NCI-H1092 treated with DMSO at 0.1 percent for 48 hours (cell line): ENCODE measurements at places on chromosomes 7 and 10.

GRCh38 chr10:24639124-24639523, 84.6 kb downstream of the ARHGAP21 start:
- DNase-seq, result no peak

DNA sequence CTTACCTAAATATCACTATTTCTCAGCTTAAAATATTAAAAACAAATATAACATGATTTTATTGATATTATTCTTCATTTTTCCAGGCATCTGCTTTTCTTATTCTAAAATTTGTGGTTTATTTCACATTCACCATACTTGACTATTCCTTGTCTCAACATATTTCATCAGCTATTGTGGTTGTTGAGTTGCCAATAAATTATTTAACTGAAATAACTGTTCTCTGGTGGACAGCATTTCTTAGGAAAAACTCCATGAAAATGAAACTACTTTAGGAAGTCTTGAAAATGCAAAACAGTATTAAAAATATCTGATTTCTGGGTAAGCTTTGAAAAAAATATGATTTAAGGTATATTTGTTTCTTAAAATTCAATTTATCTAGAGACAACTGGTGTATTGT, 122.9 kb upstream of the SEMA3A start:
- no peak for DNase-seq

DNA sequence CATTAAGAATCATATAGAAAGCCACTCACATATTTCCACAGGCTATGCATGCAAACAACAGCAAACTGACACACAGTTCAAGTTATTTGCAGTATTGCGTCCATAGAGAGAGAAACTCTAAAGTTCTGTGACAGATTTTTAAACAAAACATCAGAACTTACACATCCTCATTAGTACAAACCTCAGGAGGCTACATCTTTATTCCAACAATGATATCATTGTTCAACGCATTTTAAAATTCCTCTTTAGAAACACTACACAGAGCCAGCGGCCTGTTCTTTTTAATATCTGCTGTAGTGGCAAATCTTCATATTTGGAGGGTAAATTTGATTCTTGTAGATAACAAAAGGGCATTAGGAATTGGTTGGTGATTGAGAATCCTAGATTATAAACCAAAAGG, 55.9 kb upstream of the NFE2L3 start:
- no peak for DNase-seq

GRCh38 chr7:44395067-44395466, 69.7 kb upstream of the CAMK2B start:
- peak; percentile 97 for DNase-seq

GRCh38 chr7:23074443-23075261, 30.9 kb upstream of the KLHL7 start:
- peak; percentile 66 for DNase-seq

DNA sequence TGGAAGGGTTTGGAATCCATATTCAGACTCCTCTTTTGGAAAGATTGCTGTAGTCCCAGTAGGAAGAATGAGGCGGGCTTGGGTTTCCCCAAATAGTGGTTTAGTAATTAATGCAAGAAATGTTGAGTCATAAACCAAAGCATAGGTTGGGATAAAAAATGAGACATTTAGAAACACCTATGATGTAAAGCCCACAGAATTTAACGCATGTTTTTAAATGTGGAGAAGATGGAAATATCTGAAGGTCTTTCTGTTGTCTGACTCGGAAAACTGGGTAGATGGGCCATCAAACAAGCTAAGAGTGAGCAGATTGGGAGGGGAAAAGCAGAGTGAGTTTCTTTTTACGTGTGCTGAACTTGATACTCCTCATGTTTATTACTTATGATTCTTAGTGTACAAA, 62.2 kb downstream of the LANCL2 start:
- DNase-seq, result no peak

GRCh38 chr10:72466018-72466417, 111.3 kb upstream of the DNAJB12 start:
- DNase-seq, result no peak

DNA sequence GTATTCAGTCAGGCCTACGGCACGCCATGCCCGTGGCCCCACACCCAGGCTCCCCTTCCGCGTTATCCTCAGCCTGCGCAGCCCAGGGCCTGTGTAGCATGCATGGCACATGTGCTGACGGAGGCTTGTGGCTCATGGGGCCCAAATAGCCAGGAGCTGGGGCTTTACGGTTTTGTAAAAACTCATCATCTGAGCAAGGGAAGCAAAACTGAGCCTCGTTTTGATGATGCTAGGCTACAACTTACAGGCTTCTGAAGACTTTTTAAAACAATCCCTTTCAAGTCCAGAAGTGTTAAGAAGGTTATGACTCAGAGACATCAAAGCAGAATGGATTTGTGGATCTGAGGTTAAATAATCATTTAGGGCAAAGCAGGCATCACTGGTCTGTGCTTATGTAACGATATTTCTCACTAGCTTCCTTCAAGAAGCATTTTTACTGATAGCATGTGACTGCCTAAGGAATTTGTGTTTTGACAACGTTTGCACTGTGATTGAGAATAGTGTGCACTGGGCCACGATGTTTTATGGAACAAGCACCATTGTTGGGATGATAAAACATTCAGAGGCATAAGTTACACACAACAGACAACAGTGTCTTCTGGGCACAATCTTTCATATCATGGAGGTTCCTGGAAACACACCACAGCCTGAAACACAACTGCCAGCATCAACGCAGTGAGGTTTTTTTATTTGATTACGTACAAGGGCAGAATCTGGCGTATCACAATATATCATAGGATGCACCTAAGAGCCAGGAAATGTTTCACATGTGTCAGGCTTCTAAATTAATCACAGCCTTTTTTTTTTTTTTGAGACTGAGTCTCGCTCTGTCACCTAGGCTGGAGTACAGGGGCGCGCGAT, 274.3 kb downstream of the CCDC3 start:
- no peak for DNase-seq
